Ecto neural progenitor cell (in vitro differentiated cells): ENCODE measurements at places on chromosomes 4 and X.

DNA sequence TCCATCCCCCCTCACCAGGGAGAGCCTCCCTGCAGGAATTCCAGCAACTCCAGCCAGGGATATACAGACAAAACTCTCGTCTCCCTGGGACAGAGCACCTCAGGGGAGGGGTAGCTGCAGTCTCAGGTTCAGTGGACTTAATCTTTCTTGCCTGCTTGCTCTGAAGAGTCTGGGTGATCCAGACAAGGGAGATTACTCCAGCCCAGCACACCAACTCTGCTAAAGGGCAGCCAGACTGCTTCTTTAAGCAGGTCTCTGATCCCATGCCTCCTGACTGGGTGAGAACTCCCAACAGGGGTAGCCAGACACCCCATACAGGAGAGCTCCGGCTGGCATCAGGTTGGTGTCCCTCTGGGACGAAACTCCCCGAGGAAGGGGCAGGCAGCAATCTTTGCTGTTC lies 888.7 kb downstream of the RAB28 start:
- DNase-seq, result no peak

DNA sequence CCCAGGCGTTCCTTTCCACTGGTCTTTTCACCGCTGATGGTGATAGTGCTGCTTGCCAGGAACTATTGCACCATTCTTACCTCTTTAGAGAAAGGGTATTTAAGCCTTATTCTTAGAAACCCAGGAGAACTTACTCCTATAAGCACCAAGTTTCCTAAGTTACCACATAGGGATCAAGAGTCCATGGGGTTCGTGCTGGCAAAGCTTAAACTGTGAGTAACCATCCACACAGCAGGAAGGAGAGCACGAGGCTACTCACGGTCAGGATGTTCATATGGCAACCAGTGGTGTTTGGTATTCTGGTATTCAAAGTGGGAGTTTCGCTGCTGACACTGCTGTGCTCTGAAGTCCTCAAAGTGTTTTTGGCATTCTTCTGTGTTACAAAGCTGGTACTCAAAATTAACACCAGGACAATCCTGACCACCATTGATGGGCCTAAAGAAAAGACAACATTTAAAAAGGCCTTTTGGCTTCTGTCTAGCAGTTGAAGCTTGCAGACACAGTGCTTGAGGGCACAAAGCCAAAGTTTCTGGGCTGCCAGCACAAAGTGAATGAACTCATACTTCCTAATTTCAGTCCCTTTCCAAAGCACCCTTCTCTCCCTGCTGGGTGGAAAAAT lies 256.9 kb downstream of the ADAMTS3 start:
- peak; percentile 45 for DNase-seq

GRCh38 chr4:24266951-24267722 lies 317.2 kb downstream of the DHX15 start:
- no peak for DNase-seq

DNA sequence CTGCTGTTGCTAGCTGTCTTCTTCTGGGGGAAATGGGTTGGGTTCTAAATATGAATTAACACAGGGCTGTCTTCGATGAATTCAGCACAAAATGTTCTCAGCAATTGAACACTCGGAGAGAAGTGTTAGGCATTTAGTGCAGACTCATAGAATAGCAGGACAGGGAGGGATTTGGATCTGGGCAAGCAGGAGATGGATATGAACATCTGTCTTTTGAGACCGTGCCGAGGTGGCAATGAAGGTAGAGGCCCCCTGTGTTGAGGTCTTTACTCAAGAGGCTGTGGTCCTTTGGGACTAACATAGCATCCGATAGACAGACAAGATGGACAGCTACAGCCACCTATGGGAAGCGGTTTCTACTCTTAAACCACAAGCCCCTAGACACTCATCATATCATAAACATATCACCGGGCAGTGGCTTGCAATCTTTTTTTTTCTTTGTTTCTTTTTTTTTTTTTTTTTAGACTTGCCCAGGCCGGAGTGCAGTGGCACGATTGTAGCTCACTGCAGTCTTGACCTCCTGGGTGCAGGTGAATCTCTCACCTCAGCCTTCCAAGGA lies 6.7 kb downstream of the CD99 start:
- no peak for DNase-seq

DNA sequence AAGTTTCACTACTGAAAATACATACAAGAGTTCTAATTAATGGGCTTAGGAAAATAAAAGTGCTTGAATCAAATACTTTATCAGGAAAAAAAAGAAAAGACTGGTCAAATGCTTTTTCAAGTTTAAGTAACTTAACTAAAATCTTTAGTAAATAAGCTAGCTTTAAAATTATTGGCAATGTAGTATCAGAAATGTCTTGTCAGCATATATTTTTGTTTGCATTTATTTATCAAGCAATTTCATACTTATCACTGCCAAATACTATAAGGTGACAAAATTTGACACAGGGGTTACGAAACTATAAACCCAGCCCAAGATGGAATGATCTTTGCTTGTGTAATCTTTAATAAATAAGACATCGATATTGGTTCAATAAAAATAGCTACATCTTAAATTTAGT lies 31.8 kb upstream of the MAGEA4 start:
- no peak for DNase-seq

GRCh38 chrX:69068301-69069085 lies 96.8 kb downstream of the PJA1 start:
- DNase-seq, result no peak

GRCh38 chr4:128471576-128471975 lies 184.0 kb upstream of the PGRMC2 start:
- no peak for DNase-seq

DNA sequence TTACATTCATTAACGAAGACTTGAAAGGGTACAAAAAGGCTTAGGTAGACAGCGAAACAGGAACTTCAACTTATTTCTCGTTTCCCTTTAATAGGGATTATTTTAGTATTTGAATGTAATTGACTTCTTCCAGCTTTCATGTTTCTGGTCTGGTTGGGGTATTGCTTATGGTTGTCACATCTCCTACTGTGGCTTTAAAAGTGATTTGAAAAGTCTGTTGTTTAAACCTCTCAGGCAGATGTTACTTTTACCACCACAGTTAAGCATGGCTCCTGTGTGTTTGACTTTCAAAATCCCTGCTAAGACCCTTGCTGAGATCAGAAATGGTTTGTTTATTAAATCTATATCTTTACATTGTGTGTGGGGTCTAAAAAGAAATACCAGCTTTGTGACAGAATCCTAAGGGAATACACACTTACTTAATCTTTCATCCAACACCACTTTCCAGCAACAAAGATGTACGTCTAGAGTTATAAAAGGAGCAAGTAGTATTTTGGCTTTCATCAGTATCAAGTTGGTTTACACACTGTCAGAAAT lies 661.2 kb downstream of the FAT4 start:
- no peak for DNase-seq

DNA sequence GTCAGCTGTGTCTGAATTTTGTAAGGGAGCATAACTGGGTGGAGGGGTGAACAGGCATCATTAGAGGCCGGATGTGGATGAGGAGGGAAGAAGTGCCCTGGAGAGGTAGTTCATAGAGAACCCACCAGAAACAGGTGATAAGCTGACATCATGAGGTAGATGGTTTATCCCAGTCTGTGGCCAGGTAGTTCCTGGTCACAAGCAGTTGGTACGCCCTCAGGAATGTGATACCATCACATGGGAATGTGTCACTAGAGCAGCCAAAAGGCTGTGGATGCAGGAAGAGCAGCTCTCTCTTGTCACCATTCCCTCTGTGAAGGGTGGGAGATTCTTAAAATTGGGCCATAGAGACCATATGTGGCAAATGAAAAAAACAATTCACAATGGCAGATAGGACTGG lies 21.9 kb downstream of the MSN start:
- DNase-seq, result no peak

DNA sequence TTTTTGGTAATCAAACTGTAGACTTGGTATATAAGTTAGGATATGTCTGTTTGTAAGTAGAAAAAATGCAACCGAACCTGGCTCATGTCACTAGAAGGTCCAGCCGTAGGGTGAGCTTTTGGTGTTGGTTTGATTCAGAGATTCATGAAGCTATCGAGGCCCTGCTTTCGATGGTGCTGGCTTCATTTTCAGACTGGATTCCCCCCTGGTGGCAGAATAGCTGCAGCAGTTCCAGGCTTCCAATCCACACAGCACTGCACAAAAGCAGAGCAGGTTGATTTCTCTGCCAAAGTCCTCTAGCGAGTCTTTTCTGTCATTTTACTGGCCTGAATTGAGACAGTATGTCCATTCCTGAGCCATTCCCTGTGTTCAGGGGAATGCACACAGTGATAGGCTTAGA lies 33.1 kb downstream of the PDK3 start:
- DNase-seq, result peak; percentile 52

DNA sequence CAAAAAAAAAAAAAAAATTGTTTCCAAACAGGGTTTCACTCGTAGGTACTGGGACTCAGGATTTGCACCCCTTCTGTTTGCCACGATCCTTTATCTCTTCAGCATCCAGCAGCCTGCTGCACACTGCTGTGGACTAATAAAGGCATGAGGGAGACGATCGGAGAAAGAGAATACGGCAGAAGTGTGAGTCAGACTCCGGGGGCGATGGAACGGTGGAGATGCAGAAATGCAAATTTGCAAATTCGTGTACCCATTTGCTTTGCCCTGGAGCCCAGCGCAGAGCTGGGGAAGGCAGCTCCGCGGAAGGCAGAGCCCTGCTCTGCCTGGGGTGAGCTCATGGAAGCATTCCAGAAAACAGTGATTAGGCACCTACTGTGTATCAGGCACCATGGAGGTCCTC lies 270.3 kb downstream of the ASMT start:
- no peak for DNase-seq

DNA sequence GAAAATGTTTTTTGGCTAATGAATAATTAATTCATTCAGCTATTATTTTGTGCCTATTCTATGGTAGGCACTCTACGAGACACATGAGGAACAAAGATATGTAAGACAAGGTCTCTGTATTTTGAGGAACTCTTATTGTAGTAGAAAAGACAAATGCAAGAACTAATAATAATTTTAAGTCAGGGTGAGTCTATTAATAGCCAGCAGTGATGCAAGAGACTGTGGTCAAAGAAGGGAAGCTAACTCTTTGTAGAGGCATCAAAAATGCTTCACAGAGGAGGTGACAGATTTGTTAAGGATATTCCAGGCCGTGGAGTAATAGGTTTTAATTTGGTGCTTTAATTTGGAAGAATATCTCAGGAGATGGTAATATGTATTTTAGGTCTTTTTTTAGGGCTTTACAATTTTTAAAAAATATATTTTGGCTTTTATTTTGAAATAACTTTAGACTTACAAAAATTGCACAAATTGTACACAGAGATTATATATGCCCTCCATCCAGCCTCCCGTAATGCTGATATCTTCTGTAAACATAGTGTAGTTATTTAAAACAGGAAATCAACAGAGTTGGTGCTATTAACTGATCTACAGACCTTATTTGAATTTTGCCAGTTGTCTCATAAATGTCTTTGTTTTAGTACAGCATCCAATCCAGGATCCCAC lies 48.1 kb downstream of the DCLK2 start:
- no peak for DNase-seq

DNA sequence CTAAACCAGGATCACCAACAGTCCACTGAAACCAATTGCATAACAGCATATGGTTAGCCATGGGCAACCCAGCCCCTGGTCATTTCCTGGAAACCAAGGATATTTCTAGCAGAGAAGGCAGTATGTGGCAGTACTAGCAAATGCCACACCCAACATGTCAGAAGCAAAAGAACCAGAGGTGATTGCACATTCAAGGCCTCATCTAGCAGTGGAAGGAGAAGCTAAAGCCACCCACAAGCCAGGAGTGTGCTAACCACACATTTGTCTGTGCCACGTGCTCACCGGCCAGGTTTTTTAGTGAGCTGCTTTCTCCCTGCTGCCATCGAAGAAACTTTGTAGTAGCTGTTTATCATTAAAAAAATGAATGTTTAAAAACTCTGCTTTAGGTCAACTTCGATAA lies 42.0 kb downstream of the TEC start:
- no peak for DNase-seq

DNA sequence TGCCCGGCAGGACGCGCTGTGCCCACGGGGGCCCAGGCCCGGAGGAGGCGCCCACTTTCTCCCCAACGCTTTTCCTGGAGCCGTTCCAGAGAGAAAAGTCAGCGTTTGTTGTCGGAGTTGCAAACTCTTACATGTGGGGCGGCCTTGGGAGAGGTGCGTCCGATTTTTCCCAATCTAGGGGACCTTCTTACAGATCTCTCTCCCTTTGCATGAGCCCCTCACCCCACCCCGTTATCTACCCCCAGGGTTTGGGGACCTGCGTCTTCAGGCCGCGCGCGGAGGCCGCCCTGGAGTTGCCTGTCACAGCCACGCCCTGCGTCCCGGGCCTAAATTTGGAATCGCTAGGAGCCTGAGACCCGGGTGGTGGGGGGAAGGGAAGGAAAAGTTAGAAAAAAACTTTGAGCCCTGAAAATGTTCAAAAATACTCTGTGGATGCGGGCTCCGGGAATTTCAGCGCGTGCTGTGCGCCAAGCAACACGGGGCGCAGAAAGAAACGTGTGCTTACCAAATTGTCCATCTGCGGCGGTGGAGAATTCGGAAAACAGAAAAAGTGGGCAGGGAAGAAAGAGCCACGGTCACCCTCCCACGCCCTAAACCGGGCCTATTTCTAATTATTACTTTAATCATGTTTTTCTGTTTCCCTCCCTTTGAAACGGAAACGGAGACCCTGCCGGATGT lies 587 bp downstream of the CD99 start:
- DNase-seq, result peak; percentile 57

GRCh38 chrX:47221756-47222155 lies 3.3 kb downstream of the CDK16 start:
- no peak for DNase-seq

GRCh38 chr4:82017680-82018079 lies 356.1 kb downstream of the HNRNPD start:
- DNase-seq, result no peak

- DNase-seq, result no peak
Measured at GRCh38 chr4:78766650-78767049, 9.5 kb upstream of the BMP2K start.

DNA sequence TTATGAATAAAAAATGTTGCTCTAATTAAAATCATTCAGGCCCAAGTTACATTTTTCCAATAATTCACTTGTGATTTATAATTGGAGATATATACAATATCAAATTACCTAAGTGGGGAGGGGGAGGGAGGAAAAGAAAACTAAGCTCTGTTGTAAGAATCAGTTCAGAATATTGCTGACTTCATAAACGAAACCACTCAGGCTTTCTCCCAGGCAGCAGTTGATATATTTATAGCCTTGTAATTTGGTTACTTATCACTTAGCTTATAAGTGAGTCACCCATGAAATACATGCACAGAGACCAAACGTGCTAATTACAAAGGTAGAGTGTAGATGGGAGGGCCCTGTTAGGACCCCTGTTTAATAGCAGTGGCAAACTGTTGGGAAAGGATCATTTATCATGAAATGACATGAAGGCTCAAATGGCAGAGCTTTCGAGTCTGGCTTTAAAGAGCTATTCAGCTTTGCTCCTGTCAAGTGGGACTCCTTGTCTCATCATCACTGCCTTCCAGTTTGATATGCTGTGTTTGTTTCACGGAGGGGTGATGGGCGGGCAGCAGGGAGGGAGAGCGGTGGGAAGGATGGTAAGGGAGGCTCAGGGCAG lies 105.6 kb upstream of the PGRMC2 start:
- no peak for DNase-seq

- no peak for DNase-seq
Measured at GRCh38 chr4:177251237-177251636, 58.4 kb upstream of the NEIL3 start.

- DNase-seq, result no peak
Measured at GRCh38 chr4:125123570-125124109, 191.1 kb upstream of the FAT4 start.
